NCI-H1417 treated with DMSO at 0.1 percent for 48 hours (cell line): ENCODE measurements at places on chromosomes 3 and 15.

GRCh38 chr3:7504886-7505775 is 644.2 kb downstream of the GRM7 start:
- no peak for DNase-seq

- DNase-seq = no peak
Measured at GRCh38 chr3:38207254-38208003, 42.1 kb downstream of the OXSR1 start.

DNA sequence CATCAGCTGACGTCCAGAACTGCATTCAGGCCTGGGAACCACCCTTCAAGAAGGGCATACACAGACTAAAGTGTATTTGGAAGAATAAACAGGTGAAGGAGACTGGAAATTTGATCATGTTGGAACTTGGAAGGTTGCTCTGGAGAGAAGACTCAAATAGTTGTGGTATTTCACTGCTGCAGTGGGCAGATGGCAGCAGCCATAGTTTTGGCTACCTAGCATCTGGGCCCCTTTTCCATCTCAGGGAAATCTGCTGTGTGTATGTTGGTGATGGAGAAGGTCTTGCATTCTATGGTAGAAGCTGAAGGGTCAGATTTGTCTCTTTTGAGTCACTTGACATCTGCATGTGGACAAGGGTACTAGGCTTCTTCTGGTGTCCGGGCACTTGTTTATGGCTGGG is 114.4 kb upstream of the FGF7 start:
- no peak for DNase-seq

DNA sequence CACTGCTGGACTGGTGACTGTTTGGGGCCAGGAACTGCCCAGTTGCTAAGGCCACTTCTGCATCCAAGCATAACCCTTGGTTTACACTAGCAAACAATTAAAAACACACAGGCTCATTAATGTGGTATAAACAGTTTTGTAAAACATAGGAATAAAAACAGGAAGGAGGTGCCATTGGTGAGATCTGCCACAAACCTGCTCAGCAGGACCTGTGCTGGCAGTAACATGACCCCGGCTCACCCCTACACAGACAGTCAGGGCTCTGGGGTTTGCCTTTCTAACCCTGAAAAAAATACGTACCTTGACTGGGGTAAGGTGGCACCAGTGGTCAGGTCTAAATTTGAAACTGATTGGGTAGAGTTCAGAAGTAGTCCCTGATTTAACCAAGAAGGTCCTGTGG is 76.2 kb downstream of the ATP1B3 start:
- no peak for DNase-seq

DNA sequence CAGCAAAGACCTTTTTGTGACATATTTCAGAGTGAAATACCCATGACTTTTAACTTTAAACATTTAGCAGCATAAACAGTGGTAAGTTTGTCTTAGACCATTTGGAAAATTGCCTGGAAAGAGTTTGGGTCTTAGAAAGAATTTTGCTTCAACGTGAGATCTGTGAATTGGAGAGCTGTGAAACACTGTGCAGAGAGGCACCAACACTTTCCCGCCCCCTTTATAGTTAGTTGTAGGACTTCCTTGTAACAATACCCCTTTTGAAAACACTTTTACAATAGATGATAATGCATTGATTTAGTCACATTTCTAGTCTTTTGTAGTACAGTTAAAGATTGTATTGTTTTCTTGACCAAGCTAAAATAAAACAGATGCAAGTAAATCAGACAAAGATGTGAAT is 43.5 kb upstream of the MBNL1 start:
- no peak for DNase-seq

DNA sequence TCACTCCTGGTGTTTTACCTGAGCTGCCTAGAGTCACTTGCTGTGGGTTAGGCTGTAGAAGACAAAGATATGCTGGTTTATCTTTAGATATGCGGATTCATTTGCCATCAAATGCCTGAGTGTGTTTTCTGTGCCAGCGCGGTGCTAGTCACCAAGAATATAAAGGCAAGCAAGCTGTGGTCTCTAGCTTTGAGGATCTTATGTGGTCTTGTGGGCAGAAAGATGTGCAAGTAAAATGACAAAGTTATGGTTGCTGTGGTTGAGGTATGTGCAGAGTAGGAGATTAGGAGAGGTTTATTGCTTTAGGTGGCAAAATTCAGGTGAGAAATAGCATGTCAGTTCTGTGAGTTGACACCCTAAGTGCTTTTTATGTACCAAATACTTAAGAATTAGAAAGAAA is 94.2 kb downstream of the CGNL1 start:
- DNase-seq = no peak

DNA sequence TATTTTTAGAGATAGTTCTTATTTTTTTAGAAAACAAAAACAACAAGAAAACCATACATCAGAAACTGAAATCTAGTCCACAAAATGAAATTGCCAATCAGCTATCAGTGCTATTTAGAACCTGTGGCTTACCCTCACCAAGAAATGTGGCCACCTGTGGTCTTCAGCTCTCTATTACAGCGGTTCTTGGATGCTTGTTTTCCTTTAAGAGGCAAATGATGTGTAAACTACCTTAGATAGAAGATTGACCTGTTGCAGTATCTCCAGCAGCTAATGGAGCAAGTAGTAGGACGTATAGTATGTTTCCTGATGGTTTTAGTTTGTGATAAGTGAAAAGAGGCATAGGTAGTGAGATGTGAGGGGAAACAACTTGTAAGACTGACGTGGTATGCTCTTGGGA is 21.2 kb downstream of the TFG start:
- DNase-seq = no peak

- DNase-seq = no peak
Measured at GRCh38 chr15:58260205-58260724, 122.1 kb downstream of the AQP9 start.

DNA sequence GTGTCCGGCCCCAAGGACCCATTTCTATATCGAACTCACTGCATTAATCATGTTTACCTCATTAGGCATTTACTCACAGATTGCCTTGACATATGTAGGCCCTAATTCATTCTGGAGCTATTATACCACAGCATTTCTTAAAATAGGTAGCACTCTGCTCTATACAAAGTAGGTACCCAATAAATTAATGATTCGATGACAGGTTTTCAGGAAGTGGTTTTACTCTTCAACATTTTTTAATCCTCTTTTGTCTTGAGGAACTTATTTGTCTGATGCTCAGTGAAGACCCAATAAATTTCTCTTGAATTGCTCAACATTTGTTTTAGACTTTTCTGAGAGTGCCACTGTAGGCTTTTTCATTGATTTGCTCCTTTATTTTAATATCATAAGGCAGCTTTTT is 12.1 kb downstream of the TGFBR2 start:
- no peak for DNase-seq

- no peak for DNase-seq
Measured at GRCh38 chr15:52228921-52229320, 37.7 kb upstream of the GNB5 start.

GRCh38 chr15:29142129-29142747 is 127.4 kb downstream of the NSMCE3 start:
- no peak for DNase-seq

- DNase-seq = no peak
Measured at GRCh38 chr3:154214306-154214705, 93.1 kb downstream of the ARHGEF26 start.

- no peak for DNase-seq
Measured at GRCh38 chr3:6438031-6438430, 422.9 kb upstream of the GRM7 start.

DNA sequence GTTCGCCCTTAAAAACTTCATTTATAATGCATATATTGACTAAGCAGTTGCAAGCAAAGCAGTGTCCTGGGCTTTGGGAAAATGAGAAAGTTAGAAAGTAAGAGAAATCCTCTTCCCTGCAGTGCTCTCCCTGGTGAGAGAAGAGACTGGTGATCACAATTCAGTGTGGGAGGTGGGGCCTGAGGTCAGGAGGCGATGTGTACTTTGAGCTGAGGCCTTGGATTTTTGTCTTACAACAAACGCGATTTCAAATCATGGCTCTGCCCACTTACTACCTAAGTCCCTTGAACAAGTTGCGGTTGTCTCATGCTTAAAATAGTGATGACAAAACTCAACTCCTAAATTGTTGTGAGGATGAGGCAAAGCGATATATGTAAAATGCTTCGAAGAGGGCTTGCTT is 316.3 kb upstream of the NECTIN3 start:
- DNase-seq = no peak

DNA sequence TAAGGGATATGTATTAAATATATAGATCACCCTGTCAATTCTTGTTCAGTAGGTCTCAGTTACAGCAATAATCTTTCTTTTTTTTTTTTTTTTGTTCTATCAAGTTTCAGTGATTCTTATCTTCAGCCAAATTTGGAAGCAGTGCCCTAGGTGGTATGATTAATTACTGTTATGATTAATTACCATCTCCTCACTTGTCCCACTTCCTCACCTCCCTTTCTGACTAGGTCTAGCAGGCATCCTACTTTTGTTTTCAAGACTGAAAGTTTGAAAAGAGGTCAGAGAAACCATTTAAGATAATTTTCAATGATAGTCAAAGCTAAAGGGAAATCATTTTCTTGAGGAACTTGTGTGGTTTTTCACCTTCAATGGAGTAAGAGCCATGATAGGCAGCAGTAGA is 144.0 kb upstream of the CNTN4 start:
- DNase-seq = no peak

GRCh38 chr3:196216089-196216564 is at the start of gene SLC51A:
Gene SLC51A (plus strand): TSS chr3:196216534. CDS start chr3:196216713, 179 bp downstream.
- DNase-seq = no peak

DNA sequence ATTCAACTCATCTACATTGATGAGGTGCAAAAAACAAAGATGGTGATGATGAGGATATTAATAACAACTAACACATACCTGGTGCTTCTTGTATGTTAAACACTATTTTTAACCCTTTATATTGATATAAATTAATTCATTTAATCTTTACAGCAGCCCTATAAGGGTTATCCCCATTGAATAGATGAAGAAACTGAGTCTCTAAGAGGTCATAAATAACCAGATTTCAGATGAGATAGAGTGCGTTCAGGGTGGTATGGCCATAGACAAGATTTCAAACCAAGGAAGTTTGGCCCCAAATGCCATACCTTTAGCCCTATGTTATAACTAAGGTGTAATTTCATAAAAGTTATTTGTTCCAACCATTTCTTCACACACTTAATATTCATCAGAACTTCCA is 82.6 kb downstream of the CMSS1 start:
- no peak for DNase-seq

DNA sequence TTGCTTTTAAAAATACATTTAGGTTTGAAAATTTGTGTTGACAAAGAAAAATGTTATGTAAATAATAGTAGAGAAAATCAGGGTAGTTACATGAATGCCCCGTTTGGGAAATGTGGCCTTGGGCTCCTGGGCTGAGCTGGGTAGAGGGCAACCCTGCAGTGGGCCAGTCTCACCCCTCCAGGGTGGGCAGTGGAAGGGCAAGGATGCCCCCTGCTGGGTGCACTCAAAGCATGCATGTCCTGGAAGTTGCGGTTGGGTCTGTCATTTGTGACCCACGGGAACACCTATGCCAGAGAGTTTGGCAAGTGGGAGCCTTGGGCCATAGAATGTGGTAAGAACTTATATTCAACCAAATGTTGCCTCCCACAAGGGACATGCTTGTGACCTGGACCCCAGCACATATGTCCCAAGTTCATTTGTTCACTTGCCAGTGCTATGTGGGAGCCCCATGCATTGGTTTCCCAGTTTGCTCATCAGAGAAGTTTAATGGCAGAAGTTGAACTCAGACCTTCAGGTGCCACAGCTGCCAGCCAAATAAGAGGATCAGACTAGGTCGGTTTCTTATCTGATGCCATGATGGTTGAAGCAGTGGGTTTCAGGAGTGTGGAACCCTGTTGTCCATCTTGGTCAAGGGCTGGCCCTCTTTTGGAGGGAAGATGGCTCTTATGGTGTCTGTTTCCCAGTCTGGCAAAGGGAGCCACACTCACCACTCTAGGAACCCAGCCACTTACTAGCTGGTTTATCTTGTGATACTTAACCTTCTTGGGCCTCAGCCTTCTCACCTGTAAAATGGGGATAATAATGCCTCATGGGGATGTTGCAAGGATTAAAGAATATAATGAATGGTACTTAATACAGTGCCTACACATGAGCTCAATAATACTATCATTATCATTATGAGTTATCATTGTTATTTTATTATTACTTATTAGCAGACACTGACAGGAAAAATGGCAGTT is 2.5 kb upstream of the PLCB2 start:
- no peak for DNase-seq

DNA sequence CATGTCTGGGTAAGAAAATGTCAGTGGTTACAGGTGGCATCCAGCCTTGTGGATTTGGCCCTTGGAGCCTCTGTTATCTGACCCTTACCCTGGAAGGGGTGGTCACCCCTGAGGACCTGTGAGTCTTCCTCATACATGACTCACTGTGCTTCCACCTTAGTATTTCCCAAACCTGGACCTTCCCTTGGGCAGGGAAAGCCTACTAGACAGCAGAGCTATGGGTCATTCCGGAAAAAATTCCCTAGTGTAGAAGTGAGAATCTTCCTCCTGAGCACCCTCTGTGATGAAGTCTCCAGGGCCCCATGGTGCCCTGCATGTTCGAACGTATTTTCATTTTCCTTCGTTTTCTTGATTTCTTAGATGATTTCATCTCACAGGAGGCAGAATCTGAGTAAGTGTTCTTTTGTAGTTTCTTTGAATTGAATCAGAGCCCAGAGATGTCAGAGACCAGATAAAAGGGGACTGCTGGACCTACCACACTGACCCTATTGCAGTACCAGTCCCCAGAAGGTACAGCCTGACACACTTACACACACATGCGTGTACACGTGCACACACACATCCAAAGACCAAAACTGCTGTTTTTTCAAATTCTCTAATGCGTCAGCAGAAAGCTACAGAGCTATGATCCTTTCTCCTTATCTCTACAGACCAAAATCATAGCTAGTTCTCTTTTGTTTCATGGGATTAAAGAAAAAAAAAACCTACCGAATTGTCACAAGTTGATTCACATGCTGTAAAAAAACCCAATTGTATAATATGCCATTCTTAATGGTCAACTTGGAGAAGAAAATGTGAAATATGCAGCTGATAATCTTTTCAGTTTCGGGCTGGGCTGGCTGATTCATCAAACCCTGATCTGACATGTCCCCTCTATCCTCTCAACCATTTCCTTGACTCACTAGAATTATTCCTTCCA is 50.5 kb upstream of the ARHGEF3 start:
- DNase-seq = no peak
